Astrocyte (in vitro differentiated cells and primary cell): ENCODE measurements at places on chromosomes 7 and 10. TPM values are rescaled to one million over a fixed set of nuclear protein-coding genes. Genes with fewer than 3 reads are reported as not detected.
A peak's percentile ranks its signal among the peaks of the same experiment; 100 is the strongest.

GRCh38 chr7:2051707-2052656 is 180.8 kb downstream of the MAD1L1 start:
- no peak for DNase-seq
- no peaks in the 10 kb centered on the region for H3K4me1 ChIP-seq
- no peaks in the 10 kb centered on the region for H3K27me3 ChIP-seq
- no peak overlapping the region for H3K27ac ChIP-seq
- H3K36me3 ChIP-seq = no peaks in the 10 kb centered on the region

DNA sequence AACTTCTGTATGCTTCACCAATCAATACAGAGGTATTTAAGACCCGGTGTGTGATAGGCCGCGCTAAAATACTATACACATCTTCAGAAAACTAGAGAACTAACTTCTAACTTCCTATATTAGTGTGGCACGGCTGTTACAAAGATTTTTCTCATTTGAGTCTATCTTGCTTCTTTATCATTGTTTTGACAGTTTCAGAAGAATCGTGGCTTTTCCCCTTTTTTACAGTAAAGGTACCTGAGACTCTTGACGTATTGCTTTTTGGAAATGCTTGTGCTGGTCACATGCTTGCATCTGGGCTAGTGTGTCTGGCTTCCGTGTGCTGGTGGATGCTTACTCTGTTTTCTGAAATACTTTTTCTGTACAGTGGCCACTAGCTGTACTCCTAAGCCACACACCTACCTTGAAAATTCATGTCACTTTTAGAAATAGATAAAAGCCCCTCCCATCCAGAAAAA is 12.7 kb downstream of the IKZF1 start:
- no peak for DNase-seq
- H3K36me3 ChIP-seq = no peaks in the 10 kb centered on the region
- no peak overlapping the region for H3K4me3 ChIP-seq

- no peaks in the 10 kb centered on the region for H3K36me3 ChIP-seq
- no peaks in the 10 kb centered on the region for H3K27me3 ChIP-seq
- no peak overlapping the region for H3K4me3 ChIP-seq
- H3K4me1 ChIP-seq = no peaks in the 10 kb centered on the region
- peak; percentile 64 for DNase-seq
These were observed 116.7 kb upstream of the TMEM106B start for GRCh38 chr7:12094365-12094921.

Gene MMP21
- total RNA-seq = not detected in 2 replicates

DNA sequence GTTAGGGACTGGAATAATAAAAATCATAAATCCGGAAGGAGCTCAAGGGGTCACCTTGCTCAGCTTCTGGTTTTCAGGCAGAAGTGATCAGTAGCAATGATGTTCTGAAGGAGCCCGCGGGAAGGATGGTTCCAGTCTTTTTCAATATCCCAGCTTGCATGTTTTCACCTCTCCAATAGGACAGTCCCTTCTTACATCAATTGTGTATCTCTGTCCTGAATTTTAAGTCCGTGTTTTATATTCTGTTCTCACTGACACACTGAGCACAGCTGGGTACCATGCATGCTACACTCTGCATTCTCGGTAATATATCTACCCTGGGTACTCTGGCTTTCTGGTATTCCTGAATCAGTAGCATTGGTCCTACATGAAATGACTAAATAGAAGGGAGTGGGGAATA is 55.2 kb upstream of the SLC35B4 start:
- peaks cover 7% of the 10 kb centered on the region for H3K27me3 ChIP-seq
- no peak for DNase-seq
- no peaks in the 10 kb centered on the region for H3K4me1 ChIP-seq
- no peak overlapping the region for H3K4me3 ChIP-seq
- no peaks in the 10 kb centered on the region for H3K36me3 ChIP-seq

GRCh38 chr10:31399171-31399570 is 80.2 kb downstream of the ZEB1 start:
- H3K4me3 ChIP-seq = no peak overlapping the region
- H3K36me3 ChIP-seq = peaks cover under 1% of the 10 kb centered on the region
- H3K27ac ChIP-seq = no peak overlapping the region
- no peak for DNase-seq
- H3K4me1 ChIP-seq = no peaks in the 10 kb centered on the region
